Iris pigment epithelial cell (primary cell): ENCODE measurements at places on chromosomes 2 and 18.

GRCh38 chr18:9404565-9405060, 70.0 kb downstream of the TWSG1 start:
- DNase-seq, result peak; percentile 51

DNA sequence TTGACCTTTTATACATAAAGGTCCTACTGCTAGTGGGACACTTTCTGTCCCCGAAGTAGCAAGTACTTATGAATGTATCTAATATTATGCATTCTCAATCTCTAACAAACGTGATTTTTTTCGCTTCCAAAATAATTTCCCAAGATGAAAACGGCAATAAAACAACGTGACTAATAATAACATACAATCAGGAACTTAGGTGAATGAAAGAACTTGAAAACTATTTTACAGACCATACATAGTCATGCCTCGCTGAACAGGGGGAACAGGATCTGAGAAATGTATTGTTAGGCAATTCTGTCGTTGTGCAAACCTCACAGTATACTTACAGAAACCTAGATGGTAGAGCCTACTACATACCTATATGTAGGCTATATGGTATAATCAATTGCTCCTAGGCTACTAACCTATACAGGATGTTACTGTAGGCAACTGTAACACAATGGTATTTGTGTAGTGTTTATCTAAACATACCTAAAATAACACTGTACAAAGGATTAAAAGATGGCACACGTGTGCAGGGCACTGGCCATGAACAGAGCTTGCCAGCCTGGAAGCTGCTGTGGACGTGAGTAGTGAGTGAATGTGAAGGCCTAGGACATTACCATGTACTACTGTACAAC, 2.5 kb downstream of the RTN4 start:
- DNase-seq, result peak; percentile 61

DNA sequence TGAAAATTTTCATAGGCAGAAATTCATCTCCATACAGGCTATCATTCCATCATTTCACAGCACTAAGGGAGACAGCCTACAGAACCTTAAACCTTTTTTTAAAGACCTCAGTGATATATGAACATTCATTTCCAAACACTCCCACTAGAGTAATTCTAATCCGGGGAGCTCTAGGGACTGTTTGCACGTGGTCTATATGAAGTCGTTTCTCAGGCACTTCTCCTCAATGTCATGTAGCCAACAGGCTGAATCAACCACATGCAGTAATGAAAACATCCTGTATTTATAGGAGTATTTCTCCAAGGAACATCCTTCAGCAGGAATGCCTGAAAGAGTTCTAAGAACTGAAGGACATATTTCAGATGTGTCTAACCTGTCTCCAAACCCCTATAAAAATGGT, 97.3 kb upstream of the CREB1 start:
- peak; percentile 64 for DNase-seq

GRCh38 chr18:13543811-13544732, 182.3 kb downstream of the FAM210A start:
- no peak for DNase-seq

- no peak for DNase-seq
Measured at GRCh38 chr2:47676261-47676926, 106.6 kb upstream of the MSH6 start.

DNA sequence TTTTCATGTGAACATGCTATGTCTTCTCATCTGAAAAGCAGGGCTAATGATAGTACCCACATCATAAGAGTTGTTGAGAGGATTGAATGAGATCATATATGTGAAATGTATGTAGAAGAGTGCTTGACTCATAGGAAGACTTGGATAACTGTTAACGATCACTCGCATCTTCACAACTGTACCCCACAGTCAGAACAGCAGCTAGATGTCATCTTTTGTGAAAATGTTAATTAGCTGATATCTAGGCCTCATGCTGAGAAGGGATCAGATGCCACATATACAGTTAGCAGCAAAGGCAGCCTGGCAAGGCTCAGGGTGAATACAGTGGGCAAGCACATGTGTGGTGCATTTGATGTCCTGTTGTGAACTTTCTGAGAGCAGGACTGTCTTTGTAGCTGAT, 24.2 kb downstream of the MAP3K20 start:
- no peak for DNase-seq
